ENCODE measurements at places on chromosomes 7 and 10. TPM values are rescaled to one million over a fixed set of nuclear protein-coding genes. Genes with fewer than 3 reads are reported as not detected.
A peak's percentile ranks its signal among the peaks of the same experiment; 100 is the strongest.

- DNase-seq, result no peak
These were observed 254.1 kb downstream of the ZMYND11 start for GRCh38 chr10:389261-389790.

GRCh38 chr7:116273283-116273917 lies 63.1 kb downstream of the TES start:
- peak; percentile 74 for DNase-seq

DNA sequence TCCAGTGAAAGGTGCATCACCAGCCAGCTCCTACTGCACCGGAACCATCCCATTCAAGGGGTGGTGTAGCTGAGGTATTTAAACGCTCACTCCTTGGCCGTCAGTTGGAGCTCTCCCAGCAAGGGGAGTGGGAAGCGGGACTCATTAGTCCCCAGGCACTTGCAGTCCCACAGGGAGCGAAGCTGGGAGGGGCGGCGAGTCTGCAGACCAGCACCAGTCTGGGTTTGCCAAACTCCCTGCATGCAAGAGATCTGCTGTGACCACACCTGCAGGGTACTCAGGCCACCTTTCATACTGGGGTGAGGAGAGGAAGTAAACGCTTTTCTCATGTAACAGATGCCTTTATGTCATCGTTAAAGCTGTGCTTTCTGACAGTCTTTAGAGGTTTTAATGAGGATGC lies 187.9 kb downstream of the PTPRN2 start:
- no peak for DNase-seq

Gene UNCX
- not detected for total RNA-seq

Gene SGCE
- 32.0 TPM for total RNA-seq

Gene TMEM196
- total RNA-seq, result not detected

All from Panc1 (cell line).